Endothelial cell of umbilical vein (primary cell): ENCODE measurements at places on chromosomes 6 and 20. TPM values are rescaled to one million over a fixed set of nuclear protein-coding genes. Genes with fewer than 3 reads are reported as not detected.

KIAA0408 gene
- not detected in 2 replicates for total RNA-seq

CST4 gene
- total RNA-seq, result not detected in 2 replicates

GRCh38 chr6:13163161-13163944 lies 165.0 kb downstream of the TBC1D7 start:
- H3K27me3 ChIP-seq, result no peaks in the 10 kb centered on the region
- H3K36me3 ChIP-seq, result no peaks in the 10 kb centered on the region
- no peaks in the 10 kb centered on the region for H3K4me1 ChIP-seq
- no peak for DNase-seq
- no peak overlapping the region for H3K27ac ChIP-seq

DNA sequence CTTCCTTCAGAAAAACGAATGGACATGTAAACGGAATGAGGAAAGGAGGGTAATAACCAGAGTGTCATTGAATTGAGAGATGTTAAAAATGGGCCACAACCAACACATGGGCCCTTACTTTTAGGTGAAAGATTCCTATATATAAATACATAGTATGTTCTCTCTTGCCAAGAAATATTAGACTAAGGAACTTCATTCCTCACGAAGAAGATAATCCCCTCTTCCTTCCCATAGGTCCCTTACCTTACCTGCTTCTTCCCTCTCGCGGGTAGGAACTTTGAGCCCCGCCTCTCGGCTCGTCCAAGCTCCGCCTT lies 295 bp upstream of the TBC1D22B start:
- H3K27me3 ChIP-seq, result no peaks in the 10 kb centered on the region
- H3K4me1 ChIP-seq, result peaks cover 22% of the 10 kb centered on the region
- no peaks in the 10 kb centered on the region for H3K36me3 ChIP-seq
- DNase-seq, result no peak
- H3K4me3 ChIP-seq, result peak overlapping the region; percentile 70

DNA sequence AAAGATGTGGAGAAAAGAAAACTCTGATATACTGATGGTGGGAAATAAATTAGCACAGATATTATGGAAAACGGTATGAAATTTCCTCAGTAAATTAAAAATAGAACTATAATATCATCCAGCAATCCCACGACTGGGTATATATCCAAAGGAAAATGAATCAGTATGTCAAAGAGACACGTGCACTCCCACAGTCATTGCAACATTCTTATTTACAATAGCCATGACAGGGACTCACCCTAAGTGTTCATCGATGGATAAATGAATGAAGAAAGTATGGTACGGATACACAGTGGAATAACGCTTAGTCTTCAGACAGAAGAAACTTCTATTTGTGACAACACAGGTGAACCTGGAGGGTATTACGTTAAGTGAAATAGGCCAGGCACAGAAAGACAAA lies 5.7 kb upstream of the ADTRP start:
- H3K4me3 ChIP-seq, result no peak overlapping the region
- H3K27ac ChIP-seq, result no peak overlapping the region
- no peak for DNase-seq

DNA sequence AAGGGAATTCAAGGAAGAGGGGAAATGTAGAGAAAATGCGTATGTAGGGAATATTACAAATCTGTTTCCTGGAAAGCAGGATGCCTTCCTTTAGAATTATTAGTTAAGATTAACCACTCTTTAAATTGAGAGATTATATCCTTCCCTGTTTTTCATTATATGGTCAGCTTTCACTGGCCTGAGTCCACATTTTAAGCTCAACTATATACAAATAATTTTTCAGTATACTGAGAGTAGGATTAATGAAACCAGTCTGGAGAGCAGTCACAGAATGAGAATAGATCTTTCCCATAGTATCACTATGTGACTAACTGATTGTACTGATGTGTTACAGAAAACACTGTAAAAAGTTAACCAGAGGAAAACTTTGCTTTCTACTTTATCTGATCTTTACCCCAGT lies 306.3 kb downstream of the LAMA2 start:
- no peak overlapping the region for H3K27ac ChIP-seq
- no peaks in the 10 kb centered on the region for H3K27me3 ChIP-seq
- no peak overlapping the region for H3K4me3 ChIP-seq
- no peaks in the 10 kb centered on the region for H3K36me3 ChIP-seq
- DNase-seq, result no peak

- peak overlapping the region; percentile 53 for H3K4me3 ChIP-seq
- H3K4me1 ChIP-seq, result peaks cover 3% of the 10 kb centered on the region
- no peaks in the 10 kb centered on the region for H3K36me3 ChIP-seq
- DNase-seq, result peak; percentile 59
- peak overlapping the region; percentile 21 for H3K27ac ChIP-seq
- peaks cover 21% of the 10 kb centered on the region for H3K27me3 ChIP-seq
These were observed 6.5 kb upstream of the ZSCAN9 start for GRCh38 chr6:28218312-28219248.

DNA sequence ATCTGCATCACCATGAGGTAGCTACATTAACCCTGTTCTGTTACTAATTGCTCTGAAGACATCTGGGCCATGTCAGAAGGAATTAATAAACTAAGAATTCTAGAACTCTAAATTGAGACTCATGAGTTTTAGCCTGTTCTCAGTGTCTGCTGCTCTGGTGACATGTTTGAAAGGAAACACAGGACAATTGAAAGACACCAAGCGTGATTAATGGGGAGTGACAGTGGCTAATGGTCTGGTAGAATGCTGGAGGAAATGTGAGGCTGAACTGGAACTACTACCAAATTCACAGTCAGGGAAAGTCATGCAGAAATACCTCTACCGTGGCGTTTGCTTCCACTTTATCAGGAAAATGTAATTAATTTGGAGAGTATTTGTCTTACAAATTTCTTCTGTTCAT lies 140.0 kb downstream of the TBC1D7 start:
- no peak overlapping the region for H3K27ac ChIP-seq
- no peaks in the 10 kb centered on the region for H3K27me3 ChIP-seq
